Fibroblast of skin of scalp (primary cell): ENCODE measurements at places on chromosomes 4 and X.
A peak's percentile ranks its signal among the peaks of the same experiment; 100 is the strongest.

- DNase-seq: no peak
Measured at GRCh38 chrX:74523870-74524735, 90.3 kb downstream of the RLIM start.

- no peak for DNase-seq
Measured at GRCh38 chr4:681736-682451, 7.1 kb downstream of the SLC49A3 start.

DNA sequence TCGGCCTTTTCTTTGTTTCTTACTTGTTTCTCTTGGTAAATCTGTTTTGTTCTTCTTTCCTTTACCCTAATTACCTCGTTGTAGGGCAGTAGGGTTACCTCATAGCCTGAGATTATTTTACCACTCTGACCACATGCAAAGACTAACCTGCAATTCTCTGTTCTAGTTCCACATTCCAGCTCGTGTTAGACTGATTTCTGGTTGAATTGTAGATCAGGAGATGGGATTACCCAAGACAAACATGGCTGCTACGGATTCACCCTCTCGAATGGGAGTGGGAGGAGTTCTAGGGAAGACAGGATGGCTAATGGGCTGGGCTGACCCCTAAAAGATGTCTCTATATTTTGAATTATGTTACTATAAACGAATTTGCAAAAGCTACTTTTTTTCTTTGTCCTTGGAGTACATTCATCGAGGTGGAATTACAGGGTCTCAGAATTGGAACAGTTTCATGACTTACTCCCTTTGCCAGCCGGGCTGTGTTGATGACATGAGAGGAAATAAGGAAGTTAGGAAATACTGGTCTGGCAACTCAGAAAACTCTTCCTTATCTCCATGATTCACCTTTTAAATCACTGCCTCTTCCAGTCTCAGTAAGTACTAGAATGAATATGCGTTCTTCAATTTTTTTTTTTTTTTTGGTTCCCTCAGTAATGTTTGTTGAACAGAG is 36.7 kb upstream of the FBXW7 start:
- DNase-seq: peak; percentile 5

GRCh38 chr4:150593996-150594395 is 12.0 kb downstream of the MAB21L2 start:
- peak; percentile 37 for DNase-seq

DNA sequence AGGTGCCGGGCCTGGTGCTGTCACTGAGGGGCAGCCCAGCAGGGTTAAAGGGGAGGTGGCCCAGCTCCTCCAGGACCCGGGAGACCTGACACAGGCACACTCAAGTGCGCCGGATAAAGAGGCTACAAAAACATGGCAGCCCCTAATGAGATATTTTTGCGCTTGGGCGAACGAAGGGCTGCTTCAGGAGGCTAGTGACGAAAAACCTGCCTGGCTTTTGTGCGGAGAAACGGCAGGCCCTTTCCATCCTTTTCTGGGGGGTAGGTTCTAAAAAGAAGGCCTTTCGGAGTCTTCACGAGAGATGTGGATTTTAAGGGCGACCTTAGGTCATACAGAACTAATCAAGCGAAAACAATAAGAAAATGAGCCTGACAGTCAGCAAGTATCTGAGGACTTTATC is 35.5 kb downstream of the HELT start:
- DNase-seq: no peak

GRCh38 chrX:31580726-31581125 is 508.9 kb upstream of the FTHL17 start:
- peak; percentile 87 for DNase-seq

DNA sequence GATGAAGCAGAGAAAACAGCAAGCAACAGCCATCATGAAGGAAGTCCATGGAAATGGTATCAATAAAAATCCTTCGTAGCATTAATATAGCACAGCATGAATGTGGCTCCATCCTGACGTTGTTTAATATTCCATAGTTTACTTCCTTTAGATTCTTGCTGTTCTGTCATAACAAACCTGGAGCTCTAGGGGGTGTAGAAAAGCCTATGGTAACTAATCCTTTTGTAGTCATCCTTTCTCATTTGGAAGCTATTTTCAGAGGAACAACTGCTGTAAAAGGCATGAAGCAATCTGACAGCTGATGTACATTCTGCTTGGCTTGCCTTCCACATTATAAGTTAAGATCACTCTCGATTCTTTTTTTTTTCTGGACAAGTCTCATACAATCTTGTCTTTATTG is 914 bp downstream of the MYOZ2 start:
- DNase-seq: peak; percentile 26

DNA sequence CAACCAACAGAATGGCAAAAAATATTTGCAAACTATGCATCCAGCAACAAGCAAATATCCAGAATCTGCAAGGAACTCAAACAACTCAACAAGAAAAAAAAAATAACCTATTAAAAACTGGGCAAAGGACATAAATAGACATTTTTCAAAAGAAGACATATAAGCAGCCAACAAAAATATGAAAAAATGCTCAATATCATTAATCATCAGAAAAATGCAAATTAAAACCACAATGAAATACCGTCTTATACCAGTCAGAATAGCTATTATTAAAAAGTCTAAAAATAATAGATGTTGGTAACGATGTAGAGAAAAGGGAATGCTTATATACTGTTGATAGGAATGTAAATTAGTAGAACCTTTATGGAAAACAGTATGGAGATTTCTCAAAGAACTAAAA is 53.4 kb downstream of the WDR19 start:
- peak; percentile 57 for DNase-seq

DNA sequence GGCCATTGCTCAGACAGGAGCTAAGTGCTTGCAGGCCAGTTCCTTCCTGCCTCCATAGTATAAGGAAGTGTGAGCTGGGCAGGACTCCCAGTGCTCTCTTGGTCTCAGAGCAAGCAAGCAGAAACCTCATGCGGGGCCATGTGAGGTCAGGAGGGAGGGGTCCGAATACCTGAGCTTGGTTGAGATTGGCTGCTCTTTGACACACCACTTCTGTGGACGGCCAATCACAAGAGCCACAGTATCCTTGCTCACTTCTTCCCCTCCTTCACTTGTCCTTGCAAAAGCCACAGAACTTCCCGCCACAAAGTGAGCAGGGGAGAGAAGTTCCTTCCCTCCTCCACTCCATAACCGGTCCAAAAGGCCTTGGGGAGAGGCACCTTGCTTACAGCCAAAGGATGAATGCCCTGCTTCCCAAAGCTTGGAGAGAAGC is 56.7 kb downstream of the PRPS1 start:
- no peak for DNase-seq

DNA sequence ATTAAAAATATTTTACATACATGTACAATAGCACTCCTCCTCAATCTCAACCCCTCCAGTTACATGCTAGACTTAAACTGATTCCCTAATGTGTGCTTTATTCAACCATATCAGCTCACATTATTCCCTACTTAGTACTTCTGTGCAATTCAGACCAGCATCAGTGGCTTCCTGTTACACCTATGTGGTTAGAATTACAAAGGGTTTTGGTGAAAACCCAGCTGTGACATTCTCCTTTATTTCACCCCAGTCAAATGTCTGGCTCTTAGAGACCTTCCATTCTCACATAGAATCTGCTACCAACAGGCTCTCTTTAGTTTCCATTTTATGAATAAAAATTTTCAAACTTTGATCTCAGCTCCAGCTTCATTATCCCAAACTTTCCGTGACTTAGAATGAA is 85.2 kb upstream of the SLC7A11 start:
- DNase-seq: no peak

DNA sequence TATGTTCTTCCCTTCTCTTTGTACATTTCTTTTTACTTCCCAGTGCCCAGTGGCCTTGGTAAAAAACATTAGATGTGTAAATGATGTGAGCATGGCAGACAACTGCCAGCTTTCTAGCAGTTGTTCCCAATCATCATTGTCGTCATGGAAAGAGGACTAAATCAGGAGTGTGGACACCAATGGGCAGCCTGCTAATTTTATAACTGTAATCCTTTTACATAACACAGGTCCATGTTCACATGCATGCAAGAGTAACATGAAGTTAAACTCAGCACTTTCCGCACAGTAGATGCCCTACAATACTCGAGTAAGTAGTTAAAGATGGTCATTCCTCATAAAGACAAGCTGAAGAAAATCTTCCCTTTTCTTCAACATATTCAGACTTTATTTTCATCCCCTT is 23.4 kb upstream of the G3BP2 start:
- no peak for DNase-seq

DNA sequence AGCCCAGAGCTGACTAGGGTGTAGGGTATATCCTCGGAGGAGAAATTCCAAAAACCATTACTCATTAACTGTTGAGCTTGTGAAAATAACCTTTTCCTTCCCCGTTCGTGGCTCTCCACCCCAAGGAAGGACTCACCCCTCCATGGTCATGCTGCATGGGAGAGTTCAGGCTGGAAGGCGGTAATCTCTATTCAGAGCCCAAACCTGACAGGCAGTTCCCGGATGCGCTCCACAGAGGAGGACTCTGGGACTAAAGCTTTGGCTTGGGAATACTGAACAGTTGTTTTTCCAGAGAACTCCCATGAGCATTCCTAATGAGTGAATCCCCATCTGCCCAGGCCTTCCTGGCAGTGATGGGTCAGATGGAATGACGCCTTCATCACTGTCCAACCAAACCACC is 125.4 kb downstream of the BCOR start:
- DNase-seq: peak; percentile 81

GRCh38 chr4:157014621-157015591 is 43.3 kb upstream of the PDGFC start:
- DNase-seq: peak; percentile 82

DNA sequence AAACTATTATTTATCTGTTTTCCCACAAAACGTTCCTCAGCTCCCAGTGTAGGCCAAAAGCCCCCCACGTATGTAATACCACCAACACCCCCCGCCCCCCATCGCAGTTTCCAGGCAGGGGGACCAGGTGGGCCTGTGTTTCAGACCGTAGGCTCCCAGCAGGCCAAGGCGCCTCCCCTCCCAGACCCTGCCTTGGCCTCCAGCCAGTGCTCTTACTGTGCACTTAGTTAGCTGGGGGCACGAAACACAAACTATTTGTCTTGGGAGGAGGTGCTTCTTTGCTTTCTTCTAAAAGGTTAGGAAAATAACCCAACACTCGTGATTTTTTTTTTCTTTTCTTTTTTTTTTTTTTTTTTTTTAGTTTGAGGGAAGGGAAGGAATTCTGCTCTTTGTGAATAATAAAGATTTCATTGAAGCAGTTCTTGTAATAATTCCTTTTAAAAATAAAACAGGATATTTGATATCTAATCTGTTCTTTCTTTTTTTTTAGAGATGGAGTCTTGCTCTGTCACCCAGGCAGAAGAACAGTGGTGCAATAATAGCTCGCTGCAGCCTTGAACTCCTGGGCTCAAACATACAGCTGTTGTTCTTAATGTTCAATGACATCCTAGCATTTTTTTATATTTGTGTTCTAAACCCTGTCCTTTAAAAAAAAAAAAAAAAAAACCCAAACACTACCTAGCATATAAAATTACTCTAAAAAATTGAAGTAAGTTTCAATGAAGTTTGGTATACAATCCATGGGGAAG is 83.0 kb upstream of the CLDN34 start:
- no peak for DNase-seq

DNA sequence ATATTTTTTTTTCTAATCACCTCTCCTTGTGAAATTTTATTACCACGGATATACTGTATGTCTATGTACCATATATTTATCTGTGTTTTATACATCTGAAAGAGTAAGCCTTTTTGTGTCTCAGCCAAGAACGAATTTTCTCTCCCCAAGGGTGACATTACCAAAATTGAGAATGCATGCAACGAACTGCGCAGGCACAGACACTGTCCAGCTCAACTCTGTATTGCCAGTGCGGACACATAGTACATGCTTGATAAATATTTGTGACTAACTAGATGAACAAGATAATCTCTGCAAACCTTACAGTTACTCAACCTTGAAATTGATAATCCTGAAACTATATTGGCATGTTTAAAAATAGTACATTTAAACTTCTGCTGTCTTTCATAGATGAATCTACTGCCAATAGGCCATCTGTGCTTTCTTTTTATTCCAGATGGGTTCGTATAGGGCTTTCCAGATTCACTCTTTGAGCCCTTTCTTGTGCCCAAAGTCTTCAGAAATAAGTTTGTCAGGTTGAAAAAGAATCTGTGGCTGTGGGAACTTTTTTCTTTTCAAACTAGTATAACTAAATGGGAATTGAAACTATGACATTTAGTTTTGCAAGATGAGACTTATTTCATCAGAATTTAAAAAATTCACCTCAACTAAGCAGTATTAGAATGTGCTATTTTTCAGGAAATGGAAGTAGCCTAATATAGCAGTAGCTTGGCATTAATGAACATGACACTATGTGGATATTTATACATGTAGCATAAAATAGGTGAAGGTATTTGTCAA is 38.9 kb downstream of the DTHD1 start:
- no peak for DNase-seq

DNA sequence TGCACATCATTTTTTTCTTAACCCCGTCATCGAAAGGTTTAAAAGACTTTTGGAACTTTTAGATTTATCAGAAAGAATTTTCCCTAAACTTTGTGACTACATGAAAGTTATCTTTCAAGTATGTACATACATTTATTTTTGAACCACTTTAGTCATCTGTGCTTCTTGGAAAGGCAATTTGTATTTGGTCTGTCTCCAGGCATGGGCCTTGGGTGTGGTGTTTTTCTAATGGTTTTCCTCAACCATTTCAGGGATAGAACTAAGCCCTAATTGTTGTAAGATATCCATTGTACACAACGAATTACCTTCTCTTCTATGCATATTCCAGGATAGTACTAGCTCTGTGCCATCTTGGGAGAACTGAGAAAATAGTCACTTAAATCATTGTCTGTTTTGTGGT is 191.5 kb upstream of the RPL34 start:
- no peak for DNase-seq

DNA sequence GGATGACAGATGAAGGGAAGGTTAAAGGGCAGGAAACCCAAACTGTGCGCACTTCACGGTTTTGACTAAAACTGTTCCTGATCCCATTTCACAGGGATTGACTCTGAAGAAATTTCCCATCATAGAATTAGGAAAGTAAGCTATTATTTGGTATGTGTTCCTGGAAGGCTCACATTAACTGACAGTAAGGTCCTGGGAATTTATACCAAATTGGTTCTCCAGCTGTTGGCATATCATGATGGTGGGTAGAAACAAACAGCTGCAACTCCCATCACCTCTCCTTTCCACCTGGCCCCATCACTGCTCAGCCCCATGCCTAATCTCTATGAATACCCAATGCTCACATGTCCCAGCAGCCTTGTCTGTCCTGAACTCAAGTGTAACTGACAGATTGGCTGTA is 121.2 kb downstream of the GPC3 start:
- no peak for DNase-seq

- DNase-seq: peak; percentile 53
Measured at GRCh38 chrX:31038575-31039326, 33.1 kb downstream of the FTHL17 start.

DNA sequence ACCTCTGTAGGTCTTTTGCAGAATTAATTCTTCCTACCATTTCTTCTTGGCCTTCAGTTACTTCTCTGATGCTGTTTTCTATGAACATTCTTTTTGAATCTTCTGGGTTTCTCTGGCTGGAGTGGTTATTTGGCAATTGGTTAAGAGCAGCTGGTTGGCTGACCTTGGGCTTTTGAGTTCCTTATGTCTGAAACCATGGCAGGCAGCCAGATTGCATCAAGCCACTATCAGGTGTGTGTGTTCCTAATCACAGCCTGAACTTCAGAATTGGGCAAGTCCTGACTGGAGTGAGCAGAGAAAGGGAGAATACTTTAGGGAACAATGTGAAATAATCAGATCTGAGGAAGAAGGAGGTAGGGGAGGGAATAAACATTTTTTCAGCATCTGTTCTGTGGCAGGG is 90.2 kb downstream of the ARHGAP10 start:
- no peak for DNase-seq

GRCh38 chr4:94219402-94219801 is 11.7 kb downstream of the SMARCAD1 start:
- peak; percentile 33 for DNase-seq
